NAMALWA (cell line): ENCODE measurements at places on chromosomes 5 and 9.

- DNase-seq, result no peak
Observed at GRCh38 chr9:19965336-19965735, 176.5 kb upstream of the SLC24A2 start.

- DNase-seq, result peak; percentile 53
Observed at GRCh38 chr9:764105-764524, 77.4 kb upstream of the DMRT1 start.

- no peak for DNase-seq
Observed at GRCh38 chr5:39523821-39524220, 99.0 kb upstream of the DAB2 start.

GRCh38 chr5:109102096-109102690 is 307.6 kb downstream of the PJA2 start:
- no peak for DNase-seq

GRCh38 chr9:131723632-131724031 is 16.2 kb downstream of the RAPGEF1 start:
- no peak for DNase-seq

DNA sequence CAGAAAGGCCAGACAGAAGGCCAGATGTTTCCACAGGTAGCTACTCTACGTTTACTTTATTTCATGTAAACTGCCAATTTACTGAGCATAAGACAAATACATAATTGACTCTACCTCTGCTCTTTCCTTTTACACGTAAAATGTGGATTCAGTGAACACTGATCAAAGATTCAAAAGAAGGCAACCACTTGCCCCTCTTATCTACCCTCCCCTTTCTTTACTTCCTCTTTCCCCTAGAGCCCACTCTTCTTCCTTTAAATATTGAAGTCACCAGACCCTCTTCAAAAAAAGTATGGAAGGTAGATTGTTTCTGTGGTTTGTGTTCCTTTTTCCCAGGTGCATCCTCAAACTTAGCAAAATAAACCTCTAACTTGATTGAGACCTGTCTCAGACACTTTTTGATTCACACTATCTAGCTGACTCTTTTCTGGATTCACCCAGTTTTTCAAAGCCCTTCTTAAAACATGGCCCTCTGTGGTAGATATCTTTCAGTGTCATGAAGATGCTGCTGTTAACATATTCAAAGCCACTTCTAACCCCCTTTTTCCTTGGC is 6.7 kb downstream of the FAM114A2 start:
- no peak for DNase-seq

- DNase-seq, result no peak
Observed at GRCh38 chr5:54098267-54098666, 212.1 kb downstream of the ARL15 start.

GRCh38 chr5:153824909-153825308 is 213.8 kb downstream of the FAM114A2 start:
- no peak for DNase-seq

- DNase-seq, result no peak
Observed at GRCh38 chr5:56409331-56410190, 176.4 kb upstream of the ANKRD55 start.

DNA sequence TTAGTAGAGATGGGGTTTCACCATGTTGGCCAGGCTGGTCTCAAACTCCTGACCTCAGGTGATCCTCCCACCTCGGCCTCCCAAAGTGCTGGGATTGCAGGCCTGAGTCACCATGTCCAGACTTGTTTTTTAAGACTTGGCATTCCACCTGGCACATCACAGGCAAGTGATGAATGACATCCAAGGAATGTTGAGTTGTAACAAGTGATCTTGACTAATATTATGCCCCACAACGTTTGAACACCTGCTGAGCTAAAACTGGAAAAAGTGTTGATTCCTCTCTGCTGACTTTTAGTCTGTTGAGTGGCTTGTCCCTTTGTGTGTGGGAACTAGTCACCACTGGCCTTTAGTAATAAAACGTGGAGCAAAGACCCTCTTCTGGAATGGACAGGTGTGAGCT is 54.6 kb downstream of the SUB1 start:
- no peak for DNase-seq

DNA sequence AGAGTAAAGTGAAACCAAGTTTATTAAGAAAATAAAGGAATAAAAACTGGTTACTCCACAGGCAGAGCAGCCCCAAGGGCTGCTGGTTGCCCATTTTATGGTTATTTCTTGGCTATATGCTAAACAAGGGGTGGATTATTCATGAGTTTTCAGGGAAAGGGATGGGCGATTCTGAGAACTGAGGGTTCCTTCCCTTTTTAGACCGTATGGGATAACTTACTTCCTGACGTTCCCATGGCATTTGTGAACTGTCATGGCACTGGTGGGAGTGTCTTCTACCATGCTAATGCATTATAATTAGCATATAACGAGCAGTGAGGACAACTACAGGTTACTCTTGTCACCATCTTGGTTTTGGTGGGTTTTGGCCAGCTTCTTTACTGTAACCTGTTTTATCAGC is 323.9 kb upstream of the PTGER4 start:
- DNase-seq, result no peak

GRCh38 chr5:116360008-116360853 is 214.4 kb downstream of the SEMA6A start:
- no peak for DNase-seq

DNA sequence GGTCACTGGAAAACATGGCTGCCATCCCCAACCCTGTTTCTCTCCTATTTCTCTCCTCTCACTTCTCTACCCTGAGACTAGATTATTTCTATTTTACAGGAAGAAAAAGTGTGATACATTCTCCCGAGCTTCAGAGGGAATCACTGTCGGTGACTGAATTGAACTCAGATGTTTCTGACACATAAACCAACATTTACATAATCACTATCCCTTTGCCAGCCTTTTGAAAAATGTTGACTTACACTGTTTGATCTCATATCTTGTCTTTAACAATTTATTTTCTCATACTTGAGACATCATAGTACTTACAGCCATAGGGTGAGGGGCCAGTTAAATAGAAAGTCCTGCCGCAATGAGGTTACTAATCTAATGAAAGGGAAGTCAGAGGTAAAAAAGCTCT is 25.1 kb upstream of the PPP2CA start:
- no peak for DNase-seq

DNA sequence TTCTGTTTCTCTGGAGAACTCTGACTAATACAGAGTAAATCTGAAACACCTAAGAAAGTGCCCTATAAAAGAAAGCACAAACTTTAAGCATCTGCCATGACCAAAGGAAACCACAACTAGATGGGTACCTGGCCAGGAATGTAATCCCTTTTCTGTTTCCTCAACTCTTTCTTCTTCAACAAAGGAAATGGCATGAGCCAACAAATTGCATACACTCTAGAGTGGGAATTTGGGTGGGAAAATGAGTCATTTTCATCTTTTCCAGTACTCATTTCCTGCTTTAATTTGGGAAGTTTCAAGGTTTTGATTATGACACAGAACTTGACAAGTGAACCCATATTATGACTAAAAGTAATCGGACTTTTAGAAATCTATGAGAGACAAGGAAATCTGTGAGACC is 349.2 kb upstream of the RORB start:
- no peak for DNase-seq

DNA sequence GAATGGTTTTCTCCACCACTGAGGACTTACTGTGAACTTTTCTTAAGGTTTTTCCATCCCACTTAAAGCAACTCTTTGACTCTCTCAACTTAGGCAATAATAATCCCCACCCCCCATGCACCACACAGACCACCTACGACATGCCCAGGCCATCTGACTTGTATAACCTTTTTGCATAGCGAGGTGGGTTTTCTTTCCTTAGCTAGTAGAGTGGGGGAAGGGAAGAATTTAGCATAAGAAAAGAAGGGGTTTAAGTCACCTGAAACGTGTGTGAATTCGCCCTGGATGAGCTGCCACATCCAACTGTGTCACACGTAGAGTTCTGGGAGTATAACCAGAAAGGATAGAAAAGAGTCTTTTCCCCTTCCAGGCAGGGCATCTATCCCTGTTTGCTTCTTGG is 262.7 kb downstream of the YTHDC2 start:
- no peak for DNase-seq

- no peak for DNase-seq
Observed at GRCh38 chr9:4172731-4173130, 127.1 kb downstream of the GLIS3 start.

DNA sequence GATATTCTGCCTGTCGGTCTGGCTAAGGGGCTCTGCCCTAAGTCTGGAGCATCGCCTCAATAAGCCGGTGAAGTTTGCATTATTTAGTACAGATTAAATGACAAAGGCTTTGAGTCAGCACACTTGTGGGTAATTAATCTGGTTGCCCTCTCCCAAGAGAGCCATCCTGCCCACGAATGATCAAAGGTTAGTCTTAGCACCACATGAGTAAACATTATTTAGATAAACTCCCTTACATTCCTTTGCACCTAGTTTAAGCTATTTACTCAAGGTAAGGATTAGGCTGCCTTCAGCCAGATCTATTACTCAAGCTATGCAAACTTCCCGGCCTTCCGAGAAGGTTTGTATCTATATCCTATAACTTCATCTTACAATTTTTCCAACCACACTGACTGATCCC is 572.1 kb downstream of the CHSY3 start:
- no peak for DNase-seq
